ENCODE measurements at places on chromosomes 1 and 21.

DNA sequence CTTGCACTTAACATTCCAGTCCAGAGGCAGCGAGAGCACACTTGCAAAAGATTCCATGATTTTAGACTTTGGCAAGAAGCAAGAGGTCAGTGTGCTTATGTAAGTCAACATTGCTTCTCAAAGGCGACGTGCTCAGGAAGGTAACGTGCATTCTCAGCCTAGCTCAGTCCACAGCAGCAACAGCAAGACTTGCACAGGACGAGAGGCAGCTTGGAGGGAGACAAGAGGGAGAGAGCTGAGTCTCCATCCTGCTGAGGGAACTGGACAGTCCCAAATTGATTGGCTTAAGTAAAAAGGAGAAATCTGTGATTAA is 56.5 kb downstream of the PTP4A2 start:
- no peak for ATAC-seq

- ATAC-seq, result no peak
Measured at GRCh38 chr1:54493608-54494007, 54.4 kb upstream of the ACOT11 start.

GRCh38 chr1:152855661-152856060 is 4.1 kb upstream of the LCE7A start:
- no peak for ATAC-seq

- peak; percentile 49 for ATAC-seq
Measured at GRCh38 chr1:203629507-203630082, 3.0 kb downstream of the ATP2B4 start.

DNA sequence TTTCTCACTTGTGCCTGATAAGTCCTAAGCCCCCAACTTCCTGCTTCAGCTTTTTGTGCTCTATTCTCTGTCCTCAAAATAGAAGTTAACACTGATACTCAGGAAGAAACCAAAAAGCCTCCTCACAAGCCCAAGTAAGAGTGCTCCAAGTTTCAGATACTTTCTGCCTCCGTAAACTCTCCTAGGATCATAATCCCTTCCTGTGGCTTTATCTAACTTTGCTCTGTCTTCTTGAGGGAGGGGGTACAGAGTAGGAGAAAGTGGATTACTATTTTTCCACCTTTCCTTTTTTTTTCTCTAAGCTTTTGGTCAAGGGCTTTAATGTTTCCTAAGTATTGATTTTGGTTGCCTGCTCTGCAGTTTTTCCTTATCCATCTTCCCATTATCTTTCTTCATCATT is 54.6 kb downstream of the DPH5 start:
- no peak for ATAC-seq

- no peak for ATAC-seq
Measured at GRCh38 chr1:2630498-2631135, 2.2 kb downstream of the MMEL1 start.

GRCh38 chr1:240833075-240833474 is 221.1 kb upstream of the GREM2 start:
- no peak for ATAC-seq

DNA sequence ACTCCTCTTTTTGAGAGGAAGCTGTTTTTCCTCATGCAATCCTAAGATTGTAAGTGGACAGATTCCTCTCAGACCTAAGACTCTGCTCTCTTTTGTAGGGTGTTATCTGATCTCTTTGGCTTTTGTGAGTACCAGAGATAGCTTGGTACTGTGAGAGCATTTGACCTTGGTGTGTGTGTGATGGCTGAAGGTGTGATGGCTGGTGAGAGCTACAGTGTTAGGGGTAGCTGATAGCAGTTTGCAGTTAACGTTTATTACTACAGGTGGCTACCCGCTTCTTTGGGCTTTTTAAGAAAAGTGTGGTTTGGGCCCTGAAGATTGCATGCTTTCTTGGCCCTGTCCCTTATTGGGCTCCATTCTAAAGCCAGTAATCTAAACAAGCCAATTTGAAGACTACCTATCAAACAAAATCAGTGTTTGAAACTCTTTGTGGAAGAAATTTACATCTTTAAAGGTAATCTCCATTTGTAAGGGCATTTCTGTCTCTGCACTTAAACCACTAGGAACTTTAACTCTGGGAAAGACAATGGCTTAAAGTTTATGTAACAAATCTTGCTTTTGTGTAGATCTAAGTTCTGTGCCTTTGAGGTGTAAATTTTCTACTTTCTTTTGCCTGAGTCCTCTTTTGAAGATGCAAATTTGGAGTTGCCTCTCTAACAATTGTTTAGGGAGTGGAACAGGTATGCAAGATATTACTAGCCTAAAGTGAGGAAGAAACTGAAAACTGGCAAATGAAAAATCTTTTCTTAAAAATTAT is 85.3 kb upstream of the SERBP1 start:
- ATAC-seq, result no peak

- ATAC-seq, result no peak
Measured at GRCh38 chr1:184791550-184791900, 36.9 kb upstream of the EDEM3 start.

- no peak for ATAC-seq
Measured at GRCh38 chr1:243739335-243740003, 110.6 kb downstream of the AKT3 start.

DNA sequence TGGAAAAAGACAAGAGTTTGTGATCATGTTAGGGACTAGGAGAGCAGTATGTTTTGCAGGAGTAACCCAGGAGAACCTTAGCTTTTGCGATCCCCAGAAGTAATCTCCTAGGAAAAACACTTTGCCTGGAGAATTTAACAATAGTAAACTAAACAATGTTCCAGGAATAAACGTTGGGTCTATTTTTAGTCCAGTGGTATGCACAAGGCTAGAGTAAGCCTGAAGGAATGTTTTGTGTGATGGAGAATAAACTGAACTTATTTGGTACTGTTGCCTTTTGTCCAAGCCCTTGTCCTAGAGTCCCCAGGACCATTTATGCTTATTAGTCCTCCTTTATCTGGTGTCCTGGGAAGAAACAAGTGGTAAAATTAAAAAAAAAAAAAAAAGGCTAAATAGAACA is 28.7 kb upstream of the RGS5 start:
- ATAC-seq, result no peak

- no peak for ATAC-seq
Measured at GRCh38 chr21:36640174-36640720, 58.7 kb upstream of the SIM2 start.
